ENCODE measurements at places on chromosomes 4 and X.

- no peak for DNase-seq
Observed at GRCh38 chr4:152950402-152951274, 14.5 kb downstream of the FHDC1 start.

DNA sequence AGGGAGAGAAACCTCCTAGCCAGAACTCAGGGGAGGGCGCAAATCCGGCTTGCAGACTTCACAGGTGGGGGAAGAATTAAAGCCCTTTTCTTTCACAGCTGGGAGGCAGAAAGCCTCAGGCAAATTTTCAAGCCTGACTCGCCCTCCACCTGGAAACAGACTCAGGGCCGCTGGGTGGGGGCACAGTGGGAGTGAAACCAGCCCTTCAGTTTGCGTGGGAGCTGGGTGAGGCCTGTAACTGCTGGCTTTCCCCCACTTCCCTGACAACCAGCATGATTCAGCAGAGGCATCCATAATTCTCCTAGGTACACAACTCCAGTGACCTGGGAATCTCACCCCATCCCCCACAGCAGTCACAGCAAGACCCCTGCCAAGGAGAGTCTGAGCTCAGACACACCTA, 206.9 kb upstream of the INTU start:
- no peak for DNase-seq

DNA sequence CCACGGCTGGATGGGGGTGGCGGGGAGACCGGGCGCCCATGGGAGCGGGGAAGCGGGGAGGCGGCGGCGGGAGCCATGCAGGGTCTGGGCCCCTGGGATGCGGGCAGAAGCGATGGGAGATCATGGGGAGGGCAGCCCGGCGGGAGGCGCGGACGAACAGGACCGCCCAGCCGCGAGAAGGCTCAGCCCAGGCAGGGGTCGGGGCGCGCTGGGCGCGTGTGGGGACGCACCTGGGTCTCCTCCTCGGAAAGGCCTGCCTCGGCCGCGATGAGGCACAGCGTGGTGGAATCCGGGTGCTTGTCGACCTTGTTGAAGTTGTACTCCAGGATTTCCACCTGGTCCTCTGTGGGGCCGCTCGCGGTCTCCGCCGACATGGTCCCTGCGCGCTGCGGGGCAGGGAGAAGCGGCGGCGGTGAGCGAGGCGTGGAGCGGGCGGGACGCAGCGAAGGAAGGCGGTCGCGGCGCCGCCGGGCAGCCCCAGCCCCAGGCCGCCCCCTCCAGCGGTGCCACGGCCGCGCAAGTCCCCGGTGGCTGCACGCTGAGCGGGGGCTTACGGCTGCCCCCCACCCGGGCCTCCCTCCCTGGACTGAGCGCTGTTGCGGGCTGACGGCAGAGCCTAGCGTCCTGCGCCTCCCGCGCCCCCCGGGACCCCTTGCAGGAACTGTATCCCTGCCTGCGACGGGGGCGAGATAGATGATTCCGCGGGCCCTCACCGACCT, 25.3 kb downstream of the HOPX start:
- DNase-seq = no peak

GRCh38 chr4:76178296-76178695, 30.1 kb upstream of the NUP54 start:
- no peak for DNase-seq

DNA sequence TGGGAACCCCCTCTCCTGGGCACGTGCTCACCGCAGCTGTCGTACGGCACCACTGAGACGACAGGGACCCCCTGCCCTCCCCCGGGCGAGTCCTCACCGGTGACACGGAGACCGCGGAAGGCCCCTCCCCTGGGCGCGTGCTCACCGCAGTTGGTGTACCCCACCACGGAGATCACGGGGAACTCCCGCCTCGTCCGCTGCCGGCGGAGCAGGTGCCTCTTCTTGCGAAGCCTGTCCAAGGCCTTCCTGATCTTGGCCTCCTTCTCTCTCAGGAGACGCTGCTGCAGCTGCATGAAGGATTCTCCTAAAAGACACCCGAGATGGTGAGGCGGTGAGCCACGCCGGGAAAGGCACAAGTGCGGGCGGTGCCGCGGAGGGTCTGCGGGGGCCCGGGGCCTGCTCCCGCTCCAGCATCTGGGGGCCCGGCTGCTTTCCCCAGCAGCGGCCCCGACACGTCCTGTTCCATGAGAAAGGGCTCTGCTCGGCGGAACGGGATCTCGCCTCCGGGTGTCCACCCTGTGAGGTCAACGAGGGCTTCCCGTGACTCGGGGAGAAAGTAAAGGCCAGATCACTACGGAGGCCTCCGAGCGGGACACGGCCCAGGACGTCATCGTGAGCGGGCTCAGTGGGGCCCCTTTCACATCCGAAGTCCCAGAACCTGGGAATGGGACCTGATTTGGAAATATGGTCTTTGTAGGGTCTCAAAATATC, 5.8 kb downstream of the GTPBP6 start:
- no peak for DNase-seq

GRCh38 chrX:19659929-19660328, 144.6 kb upstream of the MAP3K15 start:
- DNase-seq = no peak

- no peak for DNase-seq
Observed at GRCh38 chrX:143298663-143299241, 218.5 kb downstream of the SPANXN3 start.

DNA sequence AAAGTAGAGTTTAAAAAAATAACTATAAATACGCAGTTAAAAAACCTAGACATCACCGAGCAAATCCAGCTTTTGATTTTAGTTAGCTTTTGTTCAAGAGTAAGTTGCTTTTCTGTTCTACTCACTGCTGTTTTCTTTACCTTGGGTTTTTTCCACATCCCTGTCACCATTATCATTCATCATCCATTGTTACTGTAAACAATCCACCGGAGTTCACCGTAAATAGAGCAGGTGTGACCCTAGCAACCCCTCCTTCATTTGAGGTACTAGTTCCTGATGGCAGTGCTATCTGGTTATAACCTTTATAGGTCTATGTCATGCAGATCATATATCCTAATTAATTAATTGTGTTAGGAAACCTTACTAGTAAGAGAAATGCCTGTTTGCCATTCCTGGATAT, 43.0 kb upstream of the TEX13D start:
- no peak for DNase-seq

GRCh38 chr4:151738720-151739517, 21.9 kb downstream of the GATB start:
- DNase-seq = no peak

GRCh38 chr4:118950224-118950623, 61.6 kb downstream of the SYNPO2 start:
- no peak for DNase-seq

GRCh38 chr4:139674875-139675550, 9.4 kb downstream of the MGST2 start:
- no peak for DNase-seq

DNA sequence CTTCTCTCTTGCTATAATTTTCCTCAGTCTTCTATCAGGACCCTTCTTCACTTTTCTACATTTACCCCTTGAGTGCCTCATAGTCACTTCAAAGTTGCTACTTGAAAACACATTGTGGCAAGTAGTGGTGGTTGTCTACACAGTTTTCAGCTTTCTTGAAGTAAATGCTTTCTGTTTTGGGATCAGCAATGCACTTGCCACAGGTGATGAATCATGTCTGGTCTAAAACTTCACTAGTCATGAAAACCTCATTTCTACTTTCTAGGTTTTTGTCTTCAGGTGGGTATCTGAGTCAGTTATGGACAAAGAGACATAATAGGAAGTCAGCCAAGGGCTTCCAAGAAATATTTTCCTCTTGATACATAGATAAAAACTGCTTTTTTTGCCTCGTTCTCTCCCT, 359.2 kb downstream of the CCSER1 start:
- DNase-seq = no peak

DNA sequence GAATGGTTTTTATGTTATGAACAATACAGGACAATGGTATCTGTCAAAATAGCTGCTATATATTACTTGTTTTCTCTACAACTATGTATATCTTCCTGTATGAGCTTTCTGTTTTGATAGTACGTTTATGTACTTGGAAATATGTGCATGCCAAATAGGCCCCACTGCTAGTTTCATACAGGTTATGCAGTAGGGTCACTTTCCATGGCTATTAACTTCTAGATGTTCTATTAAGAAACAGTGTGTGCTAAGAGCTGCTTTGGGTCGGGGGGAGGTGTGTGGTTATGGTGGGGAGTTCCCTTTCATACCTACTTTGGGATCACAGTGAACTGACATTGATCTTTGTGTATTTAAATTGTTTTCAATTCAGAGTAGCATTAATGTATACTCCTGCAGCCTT, 30.9 kb downstream of the RBPJ start:
- DNase-seq = no peak

DNA sequence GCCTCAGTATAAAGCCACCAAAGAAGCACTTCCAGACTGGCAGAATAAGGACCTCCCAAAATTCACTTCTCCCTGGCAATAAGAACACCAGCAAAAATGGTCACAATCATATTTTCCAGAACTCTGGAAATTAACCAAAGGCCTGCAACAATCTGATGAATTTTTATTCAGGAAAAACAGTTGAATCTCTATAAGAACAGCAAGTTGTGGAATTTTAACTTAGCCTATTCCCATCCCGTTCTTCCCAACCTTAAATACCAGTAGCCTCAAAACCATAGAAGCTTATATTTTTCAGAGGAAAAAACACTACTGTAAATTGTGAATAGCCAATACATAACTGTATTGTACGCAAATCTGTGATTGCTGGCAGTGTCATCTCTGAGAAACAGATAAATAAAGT, 67.9 kb downstream of the COL25A1 start:
- DNase-seq = no peak

All from hematopoietic multipotent progenitor cell treated with erythropoietin and hydrocortisone succinate and interleukin-3 and kit ligand, for 15 days (in vitro differentiated cells).